Naive B cell (primary cell): ENCODE measurements at places on chromosomes 13 and 19. TPM values are rescaled to one million over a fixed set of nuclear protein-coding genes. Genes with fewer than 3 reads are reported as not detected.

DNA sequence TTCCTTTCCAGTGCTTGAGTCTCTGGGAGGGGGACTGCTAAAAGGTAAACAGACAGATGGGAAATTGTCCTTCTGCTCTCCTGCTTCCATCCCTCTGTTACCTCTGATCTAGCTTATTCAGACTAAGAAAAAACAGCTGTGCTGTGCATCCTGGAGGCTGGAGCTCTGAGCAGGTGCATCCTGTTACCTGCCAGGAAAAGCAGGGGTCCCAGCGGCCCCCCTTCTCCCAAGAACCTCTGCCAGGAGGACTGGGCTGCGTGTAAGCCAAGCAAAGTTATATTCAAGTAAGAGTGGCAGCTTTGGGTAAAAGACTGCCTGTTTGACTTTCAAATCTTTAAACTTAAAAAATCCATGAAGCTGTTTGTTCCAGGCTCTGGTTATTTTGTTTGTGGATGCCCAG lies 75.1 kb downstream of the C13orf42 start:
- no peak for DNase-seq

DNA sequence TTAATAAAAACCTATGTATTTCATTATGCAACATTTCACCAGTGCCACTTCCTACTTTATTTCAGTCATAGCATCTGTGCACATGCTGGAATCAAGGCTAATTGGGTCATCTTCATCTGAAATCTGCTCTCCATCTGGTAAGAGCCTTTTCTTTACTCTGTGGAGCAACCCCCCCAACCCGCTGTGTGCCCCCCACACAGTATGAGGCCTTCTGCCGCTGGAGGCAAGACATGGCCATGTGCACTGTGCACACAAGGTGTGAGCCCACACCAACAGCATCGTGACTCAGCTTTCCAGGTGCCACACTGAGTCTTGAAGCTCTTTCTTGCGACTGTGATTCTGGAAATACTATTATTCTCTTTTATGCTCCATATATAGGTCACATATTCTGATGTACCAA lies 471.0 kb downstream of the TBC1D4 start:
- no peak for DNase-seq

GRCh38 chr13:99617474-99618255 lies 116.4 kb downstream of the TM9SF2 start:
- no peak for DNase-seq

DNA sequence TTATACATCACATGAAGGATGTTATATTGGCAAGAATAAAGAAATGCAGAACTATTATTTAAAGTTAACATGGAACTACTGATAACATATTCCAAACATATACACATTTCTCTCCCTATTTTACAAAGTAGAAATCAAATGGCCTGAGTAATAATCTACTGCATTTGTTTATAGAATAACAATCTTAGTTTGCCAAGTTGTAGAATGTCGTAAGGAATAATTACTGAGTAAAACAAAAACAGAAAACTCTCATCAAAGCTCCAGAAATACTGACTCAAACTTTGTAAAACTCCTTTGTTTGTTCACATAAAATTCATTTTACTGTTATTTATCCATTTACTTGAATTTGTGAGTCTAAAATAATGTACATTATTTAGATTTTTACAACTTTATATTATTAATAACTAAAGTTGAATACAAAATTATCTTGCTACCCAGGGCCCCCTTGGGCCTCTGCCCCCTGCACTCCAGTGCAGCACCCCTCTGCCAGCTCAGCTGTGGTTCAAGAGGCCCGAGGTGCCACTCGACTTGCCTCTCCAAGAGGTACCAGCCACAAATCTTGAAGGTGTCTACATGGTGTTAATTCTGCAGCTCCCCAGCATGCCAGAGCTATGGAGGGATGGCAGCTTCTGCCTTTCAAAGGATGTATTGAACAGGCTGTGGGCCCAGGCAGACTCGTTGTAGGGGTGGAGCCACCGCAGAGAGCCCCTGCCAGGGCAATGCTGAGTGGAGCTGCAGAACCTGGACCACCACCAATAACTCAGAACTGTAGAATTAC lies 2819.7 kb downstream of the PCDH9 start:
- DNase-seq, result no peak

ZNF480 gene
- polyA plus RNA-seq, result 26.0 TPM

CA11 gene
- polyA plus RNA-seq, result 11.7 TPM

DNA sequence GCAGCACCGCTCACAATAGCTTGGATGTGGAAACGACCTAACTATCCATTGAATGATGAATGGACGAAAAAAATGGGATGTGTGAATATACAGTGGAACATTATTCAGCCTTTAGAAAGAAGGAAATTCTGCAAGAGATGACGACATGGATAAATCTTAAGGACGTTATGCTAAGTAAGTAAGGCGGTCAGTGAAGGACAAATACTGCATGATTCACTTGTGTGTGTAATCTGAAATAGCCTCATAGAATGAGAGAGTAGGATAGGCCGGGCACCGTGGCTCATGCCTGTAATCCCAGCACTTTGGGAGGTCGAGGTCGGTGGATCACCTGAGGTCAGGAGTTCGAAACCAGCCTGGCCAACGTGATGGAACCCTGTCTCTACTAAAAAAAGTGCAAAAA lies 25.4 kb upstream of the ZNF766 start:
- no peak for DNase-seq

GRCh38 chr13:99923877-99924582 lies 47.5 kb downstream of the ZIC5 start:
- DNase-seq, result no peak

DNA sequence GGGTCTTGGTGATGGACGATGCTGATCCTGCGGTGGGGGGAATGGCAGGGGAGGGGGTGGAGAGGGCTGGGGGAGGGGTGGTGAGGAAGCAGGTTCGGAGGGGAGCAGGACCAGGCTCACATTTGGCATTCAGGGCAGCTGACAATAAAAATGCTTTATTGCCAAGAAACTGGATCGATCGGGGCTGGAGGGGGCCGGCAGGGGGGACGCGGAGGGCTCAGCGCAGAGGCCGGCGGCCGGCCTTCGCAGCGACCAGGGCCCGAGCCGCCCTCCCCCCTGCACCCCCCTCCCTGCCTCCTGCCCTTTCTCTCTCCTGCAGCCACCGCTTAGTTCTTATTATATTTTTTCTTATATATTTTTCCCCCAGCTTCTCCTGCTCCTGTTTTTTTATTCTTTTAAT lies 18.1 kb upstream of the POU2F2 start:
- no peak for DNase-seq
